ENCODE measurements at places on chromosomes 2 and 18.

GRCh38 chr2:217951521-217952247 is 51.1 kb downstream of the TNS1 start:
- DNase-seq = no peak

DNA sequence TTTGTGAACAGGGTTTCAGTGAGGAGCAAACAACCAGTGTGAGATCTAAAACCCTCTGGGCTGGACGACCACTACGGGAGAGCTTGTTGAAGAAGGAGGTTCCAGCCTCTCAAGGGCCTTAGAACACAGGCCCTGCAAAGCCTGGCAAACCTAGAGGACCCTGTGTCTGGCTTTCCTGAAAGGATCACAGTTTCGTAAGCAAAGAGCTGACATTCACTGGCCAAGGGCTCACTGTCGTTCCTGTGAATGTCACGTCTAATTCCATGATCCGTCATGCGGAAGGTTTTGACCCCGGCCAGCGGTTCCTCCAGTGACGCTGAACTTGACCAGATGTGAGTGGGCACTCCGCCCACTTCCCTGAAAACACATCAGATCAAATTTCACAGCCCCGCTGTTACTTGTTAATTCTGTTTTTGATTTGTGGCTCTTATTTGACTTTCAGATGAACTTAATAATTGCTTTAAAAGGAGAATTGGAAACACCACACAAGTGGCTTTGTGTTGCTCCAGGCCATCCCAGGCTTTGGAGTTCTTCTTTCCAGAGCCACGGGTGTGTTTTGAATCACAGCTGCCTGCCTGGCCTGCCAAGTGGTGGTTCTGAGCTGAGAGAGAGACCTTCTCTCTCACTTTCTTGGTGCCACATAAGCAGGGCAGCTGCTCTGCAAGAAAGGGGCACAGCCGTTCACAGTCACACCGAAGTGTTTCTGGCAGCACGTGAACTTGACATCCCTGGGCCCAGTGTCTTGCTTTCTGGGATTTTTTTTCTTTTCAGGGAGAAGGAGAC is 308.4 kb downstream of the NDUFA10 start:
- no peak for DNase-seq

DNA sequence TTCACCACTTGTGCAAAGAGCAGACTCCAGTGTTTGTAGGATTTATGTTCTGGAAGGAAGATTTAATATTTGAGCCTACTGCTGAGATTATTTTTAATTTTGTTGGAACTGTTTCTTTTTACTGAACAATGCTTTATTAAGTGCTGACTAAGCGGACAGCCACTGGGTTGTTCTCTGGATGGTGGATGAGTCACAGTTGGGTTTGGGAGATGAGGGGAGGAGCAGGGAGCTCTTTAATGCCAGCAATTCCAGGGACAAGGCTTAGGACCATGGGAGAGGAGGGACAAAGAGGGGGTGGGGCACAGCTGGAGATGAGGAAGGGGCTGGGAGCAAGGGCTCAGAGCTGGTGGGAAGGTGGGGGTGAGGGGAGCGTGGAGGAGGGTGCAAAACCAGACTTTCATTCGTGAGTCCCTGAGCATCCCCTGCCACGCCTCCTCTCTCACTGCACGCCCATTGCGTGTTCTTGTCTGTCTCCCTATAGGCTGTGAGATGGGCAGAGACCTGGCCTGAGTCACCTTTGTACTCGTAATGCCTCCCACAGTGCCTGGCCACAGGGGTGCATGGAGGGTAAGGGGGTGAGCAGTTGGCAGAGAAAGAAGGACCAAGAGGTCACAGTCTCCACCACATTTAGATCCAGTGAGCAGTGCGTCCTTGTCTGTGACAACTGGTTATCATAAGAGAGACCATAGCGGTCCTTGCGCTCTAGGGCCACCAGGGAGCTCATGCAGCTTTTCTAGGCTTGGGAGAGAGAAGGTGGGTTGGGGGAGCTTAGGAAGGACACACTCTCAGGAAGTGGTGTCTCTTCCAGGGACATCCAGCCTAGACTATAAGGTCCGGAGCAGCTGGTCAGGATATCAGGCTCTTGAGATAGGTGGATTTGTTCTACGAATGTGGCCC is 18.4 kb downstream of the SLC4A3 start:
- no peak for DNase-seq

DNA sequence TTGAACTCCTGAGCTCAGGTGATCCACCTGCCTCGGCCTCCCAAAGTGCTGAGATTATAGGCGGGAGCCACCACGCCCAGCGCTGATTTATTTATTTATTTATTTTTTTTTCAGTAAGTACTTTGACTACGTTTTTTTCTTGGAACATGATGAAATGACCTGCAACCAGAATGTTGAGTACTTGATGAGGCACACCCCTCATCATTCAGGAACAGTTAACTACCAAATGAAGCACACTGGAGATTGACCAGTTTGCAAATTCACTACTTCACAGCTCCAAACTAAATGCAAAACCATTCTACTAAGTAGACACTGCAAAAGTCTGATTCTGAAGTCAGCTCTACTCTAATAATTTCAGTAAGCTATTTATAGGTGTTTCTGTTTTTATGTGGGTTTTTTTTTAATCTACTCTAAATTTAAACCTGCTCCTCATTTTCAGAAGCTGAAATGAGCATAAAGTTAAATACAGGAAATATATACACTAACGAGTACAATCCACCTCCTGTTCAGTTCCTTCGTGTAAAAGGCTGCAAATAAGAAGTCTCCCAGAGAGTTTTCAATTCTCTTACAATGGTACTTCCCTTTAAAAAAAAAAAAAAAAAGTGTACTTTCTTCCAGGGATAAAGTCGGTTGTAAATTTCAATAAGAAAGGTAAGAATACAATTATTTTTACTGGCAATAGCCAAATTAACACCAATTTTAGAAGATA is 1.4 kb downstream of the GFPT1 start:
- DNase-seq = no peak

GRCh38 chr2:1591461-1591770 is 152.9 kb downstream of the PXDN start:
- DNase-seq = no peak

DNA sequence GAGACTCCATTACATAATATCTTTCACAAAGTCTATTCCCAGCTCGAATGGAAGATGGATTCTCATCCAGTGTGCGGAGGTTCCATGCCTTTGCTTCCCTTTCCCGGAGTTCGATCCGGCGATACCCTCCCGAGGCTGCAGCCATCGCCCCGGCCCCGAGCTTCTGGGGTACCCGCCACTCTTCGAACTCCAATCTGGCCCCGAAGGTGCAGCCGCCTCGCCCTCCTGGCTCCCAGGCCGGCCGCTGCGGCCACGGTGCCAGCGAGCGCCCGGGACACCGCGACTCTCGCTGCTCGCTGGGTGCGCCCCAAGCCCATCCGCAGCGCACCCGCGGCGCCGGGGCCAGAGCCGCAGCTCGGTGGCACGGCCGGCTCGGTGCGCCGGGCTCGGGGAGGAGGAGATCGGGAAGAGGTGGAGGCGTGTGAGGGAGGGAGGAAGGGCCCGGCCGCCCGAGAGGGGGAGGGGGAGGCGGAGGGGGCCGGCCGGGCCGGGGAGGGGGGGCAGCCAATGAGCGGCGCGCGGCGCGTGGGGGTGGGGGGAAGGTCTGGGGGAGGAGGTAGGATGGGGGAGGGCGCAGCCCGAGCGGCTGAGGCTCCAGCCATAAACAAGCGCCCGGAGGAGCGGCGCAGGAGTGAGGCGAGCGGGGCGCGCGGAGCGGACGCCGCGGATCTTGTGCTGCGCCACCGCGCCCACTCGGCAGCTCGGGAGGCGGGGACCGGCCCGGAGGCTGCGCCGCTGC is at the start of gene CRIM1:
TSS of gene CRIM1 (plus strand) at position 628 of the 739 bp plus-strand sequence. CDS start 515 bp downstream, outside the sequence.
- no peak for DNase-seq

DNA sequence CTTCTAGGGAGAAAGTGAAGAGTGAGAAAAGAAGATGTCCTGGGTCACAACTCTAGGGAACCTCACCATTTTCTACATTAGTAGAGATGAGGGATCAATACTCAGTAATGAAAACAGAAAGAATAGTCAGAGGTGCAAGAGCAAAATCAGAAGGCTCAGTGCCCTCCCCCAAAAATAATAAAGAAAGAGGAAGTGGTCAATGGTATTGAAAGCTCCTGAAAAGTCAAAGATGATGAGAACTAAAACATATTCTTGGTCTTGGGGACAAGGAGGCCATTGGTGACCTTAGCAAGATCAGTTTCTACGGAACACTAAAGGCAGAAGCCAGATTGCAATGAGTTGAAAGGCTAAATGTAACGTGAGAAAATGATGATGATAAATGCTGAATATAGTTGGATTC is 24.5 kb upstream of the MYO1B start:
- no peak for DNase-seq

DNA sequence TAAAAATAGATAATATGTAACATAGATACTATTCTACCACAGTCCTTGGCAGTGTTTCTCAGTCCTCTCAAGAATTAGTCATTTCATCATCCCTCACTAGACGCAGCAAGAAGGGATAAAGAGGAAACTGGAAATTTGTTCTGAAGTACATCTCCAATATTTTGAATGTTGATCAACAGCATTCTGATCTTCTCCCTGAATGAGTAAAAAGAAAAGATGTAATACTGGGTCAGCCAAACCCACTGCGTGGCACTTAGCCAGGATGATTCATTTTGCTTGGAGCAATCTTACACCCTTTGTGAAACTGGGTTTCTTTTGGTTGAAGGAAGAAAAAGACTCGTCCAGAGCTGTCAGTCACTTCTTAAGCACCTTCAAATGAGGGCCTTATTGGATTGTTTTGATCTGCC is 54.1 kb downstream of the TAF1B start:
- DNase-seq = no peak

- no peak for DNase-seq
Measured at GRCh38 chr18:55470826-55471225, 117.2 kb downstream of the TCF4 start.

DNA sequence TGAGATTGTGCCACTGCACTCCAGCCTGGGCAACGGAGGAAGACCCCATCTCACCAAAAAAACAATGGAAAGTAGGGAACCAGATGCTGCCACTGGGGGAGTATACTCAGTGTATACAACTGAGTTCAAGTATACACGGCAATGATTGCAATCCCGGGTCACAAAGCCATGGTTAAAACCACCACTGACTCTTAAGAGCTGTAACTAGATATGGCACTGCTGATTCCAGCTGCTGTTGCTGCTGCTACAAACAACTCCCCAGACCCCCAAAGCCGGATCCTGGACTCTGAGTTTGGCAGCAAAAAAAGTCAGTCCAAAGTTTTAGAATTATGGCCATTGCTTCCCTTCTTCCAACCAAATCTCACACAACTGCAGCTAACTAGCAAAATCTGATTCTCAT is 43.7 kb upstream of the COX7A2L start:
- no peak for DNase-seq
